ENCODE measurements at places on chromosomes 2 and 18.
A peak's percentile ranks its signal among the peaks of the same experiment; 100 is the strongest.

GRCh38 chr2:209526561-209526960, 102.7 kb downstream of the MAP2 start:
- peak overlapping the region; percentile 53 for H3K4me3 ChIP-seq
- no peaks in the 10 kb centered on the region for H3K27me3 ChIP-seq
- peak; percentile 11 for DNase-seq
- H3K27ac ChIP-seq = peak overlapping the region; percentile 66

DNA sequence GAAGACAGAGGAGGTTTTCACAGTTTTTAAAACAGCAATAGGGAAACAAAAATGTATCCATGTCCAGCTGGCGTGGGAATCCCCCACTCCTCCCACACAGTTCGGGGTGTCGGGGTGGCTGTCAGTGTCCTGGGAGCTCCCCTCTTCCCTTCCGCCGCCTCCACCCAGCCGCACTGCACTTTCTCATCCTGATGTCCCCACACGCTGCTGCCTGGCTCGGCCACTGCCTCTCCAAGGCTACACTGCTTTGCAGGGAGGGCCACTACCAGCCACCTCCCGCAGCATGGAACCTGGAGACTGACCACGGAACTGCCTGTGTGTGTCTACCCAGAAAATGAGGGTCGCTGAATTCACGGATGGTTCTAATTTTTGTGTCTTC, 138.7 kb upstream of the CTDP1 start:
- peaks cover 28% of the 10 kb centered on the region for H3K27me3 ChIP-seq
- no peak for DNase-seq
- no peaks in the 10 kb centered on the region for H3K36me3 ChIP-seq

DNA sequence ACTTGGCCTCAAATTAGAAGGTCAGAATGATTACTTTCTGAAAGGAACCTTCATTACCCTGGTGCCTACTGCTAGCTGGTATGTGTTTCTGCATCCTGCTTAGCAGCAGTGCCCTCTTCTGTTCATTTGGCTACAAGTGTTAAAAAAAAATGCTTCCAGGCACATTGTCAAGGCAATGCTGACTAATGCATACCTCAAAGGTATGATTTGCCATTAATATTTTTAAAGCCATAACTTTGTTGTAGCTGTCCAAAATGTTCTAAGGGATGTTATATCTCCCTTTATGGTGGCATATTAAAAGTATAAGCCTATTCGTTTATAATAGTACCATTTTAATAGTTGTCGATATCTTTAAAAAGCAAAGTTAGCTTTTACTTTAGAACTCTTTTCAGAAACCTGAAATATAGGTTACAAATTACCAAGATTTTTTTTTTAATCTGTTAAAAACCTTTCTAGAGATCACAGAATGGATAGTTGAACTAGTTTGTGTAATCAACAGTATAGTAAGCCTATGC, 52.0 kb upstream of the FAM171B start:
- no peak overlapping the region for H3K4me3 ChIP-seq
- peaks cover 4% of the 10 kb centered on the region for H3K4me1 ChIP-seq
- no peak overlapping the region for H3K27ac ChIP-seq
- peak; percentile 87 for DNase-seq

DNA sequence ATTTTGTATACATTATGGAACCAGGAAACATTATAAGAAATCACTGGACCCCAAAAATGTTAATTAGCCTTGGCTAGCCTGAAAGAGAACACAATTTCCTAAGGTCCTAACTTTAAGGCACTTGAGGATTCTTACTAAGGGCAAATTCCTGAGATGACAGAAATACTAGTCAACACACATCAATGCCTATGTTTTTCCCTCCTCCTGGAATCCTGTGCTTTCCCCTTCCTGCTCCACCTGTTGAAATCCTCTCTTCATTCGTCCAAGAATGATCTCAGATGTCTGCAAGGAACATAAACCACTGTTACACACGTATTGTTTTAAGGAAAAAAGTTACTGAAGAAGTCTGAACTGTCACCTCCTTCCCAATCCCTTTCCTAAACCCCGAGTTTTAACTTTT, 21.2 kb upstream of the DARS1 start:
- DNase-seq = peak; percentile 12
- H3K36me3 ChIP-seq = no peaks in the 10 kb centered on the region
- no peaks in the 10 kb centered on the region for H3K27me3 ChIP-seq
- no peak overlapping the region for H3K4me3 ChIP-seq
- H3K4me1 ChIP-seq = peaks cover 14% of the 10 kb centered on the region

GRCh38 chr2:84257831-84258230, 201.2 kb downstream of the SUCLG1 start:
- H3K4me1 ChIP-seq = no peaks in the 10 kb centered on the region
- H3K27ac ChIP-seq = no peak overlapping the region
- no peaks in the 10 kb centered on the region for H3K36me3 ChIP-seq
- H3K27me3 ChIP-seq = no peaks in the 10 kb centered on the region
- no peak for DNase-seq

- no peaks in the 10 kb centered on the region for H3K27me3 ChIP-seq
- H3K4me3 ChIP-seq = no peak overlapping the region
- H3K36me3 ChIP-seq = no peaks in the 10 kb centered on the region
These were observed 1038.3 kb upstream of the ACVR2A start for GRCh38 chr2:146806364-146807005.

DNA sequence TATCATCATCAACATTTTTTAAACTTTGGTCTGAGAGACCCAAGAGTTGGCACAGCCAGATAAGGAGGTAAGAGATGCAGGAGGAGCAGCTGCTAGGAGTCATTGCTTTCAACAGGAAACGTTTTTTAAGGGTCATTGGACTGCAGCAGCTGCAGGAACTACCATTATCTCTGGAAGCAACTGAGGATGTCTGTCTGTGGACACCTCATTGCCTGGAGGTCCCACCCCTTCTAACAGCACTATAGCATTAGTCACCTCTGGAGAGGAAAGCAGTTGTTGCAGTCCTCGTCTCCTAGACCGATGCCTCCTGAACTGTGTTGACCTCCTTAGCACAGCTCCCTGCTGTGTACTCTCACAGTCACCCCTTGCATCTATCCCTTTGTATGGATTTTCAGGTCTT, 21.5 kb upstream of the FSHR start:
- no peaks in the 10 kb centered on the region for H3K27me3 ChIP-seq
- H3K4me3 ChIP-seq = no peak overlapping the region
- no peak overlapping the region for H3K27ac ChIP-seq
- DNase-seq = no peak

DNA sequence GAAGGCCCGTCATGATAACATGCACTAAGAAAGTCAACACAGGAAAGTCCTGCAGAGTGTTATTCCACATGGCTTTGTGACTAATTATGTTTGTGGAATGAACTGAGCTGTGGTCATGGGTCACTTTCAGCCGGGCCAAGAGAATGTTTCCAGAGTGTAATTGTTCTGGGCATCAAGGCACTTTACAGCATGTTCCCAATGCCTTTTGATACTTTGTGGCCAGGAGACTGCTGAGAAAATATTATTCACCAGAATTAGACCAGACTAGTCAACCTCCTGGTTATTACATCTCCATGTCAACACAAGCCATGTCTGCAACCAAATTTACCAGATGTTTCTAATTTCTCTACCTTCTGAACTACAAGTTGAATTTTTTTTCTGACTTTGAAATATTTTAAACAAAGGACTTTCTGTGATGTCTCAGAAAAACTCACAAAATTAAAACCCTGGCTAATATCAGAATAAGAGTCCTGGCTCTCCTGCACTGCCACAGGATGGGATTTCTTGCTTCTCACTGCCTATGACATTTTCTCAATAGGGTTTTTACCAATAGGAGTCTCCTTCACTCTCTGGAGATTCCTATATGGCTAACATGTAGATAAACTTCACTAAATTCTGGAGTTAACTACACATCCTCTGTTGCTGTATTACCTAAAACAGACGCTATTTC, 90.6 kb upstream of the WDR75 start:
- H3K4me1 ChIP-seq = peaks cover 28% of the 10 kb centered on the region
- peak; percentile 93 for DNase-seq
- H3K27ac ChIP-seq = peak overlapping the region; percentile 64
- H3K4me3 ChIP-seq = no peak overlapping the region
- H3K36me3 ChIP-seq = no peaks in the 10 kb centered on the region

DNA sequence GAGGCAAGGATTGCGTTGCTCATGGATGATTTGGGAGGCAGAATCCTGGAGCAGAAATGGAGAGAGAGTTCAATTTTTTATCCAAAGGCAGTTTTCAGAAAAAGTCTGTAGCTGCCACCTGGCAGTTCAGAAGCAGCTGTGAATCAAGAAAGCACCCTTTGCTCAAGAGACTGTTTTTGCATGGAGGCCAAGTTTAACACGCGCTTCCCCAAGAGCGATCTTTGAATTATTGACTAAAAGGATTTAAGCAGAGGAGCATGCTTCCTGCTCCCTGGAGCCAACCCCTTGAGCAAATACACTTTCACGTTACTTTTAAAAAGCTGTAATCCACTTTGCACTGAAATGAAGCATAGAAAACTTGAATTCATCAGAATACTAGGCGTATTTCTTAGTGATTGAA, 252.4 kb downstream of the RNF144A start:
- no peak overlapping the region for H3K4me3 ChIP-seq
- H3K36me3 ChIP-seq = no peaks in the 10 kb centered on the region
- no peak overlapping the region for H3K27ac ChIP-seq
- no peak for DNase-seq
- peaks cover 4% of the 10 kb centered on the region for H3K4me1 ChIP-seq

- 0 out of 2 replicates have a peak, but pooled peaks cover 13% of the 10 kb centered on the region for H3K36me3 ChIP-seq
- no peak overlapping the region for H3K27ac ChIP-seq
- DNase-seq = peak; percentile 65
- H3K4me3 ChIP-seq = no peak overlapping the region
- H3K27me3 ChIP-seq = no peaks in the 10 kb centered on the region
- H3K4me1 ChIP-seq = peaks cover 16% of the 10 kb centered on the region
These were observed 48.6 kb downstream of the RPIA start for GRCh38 chr2:88739985-88740600.

- no peaks in the 10 kb centered on the region for H3K27me3 ChIP-seq
- peak; percentile 6 for DNase-seq
- H3K27ac ChIP-seq = no peak overlapping the region
- H3K4me3 ChIP-seq = no peak overlapping the region
- no peaks in the 10 kb centered on the region for H3K36me3 ChIP-seq
- no peaks in the 10 kb centered on the region for H3K4me1 ChIP-seq
These were observed 467.3 kb downstream of the CMPK2 start for GRCh38 chr2:6398421-6398820.

DNA sequence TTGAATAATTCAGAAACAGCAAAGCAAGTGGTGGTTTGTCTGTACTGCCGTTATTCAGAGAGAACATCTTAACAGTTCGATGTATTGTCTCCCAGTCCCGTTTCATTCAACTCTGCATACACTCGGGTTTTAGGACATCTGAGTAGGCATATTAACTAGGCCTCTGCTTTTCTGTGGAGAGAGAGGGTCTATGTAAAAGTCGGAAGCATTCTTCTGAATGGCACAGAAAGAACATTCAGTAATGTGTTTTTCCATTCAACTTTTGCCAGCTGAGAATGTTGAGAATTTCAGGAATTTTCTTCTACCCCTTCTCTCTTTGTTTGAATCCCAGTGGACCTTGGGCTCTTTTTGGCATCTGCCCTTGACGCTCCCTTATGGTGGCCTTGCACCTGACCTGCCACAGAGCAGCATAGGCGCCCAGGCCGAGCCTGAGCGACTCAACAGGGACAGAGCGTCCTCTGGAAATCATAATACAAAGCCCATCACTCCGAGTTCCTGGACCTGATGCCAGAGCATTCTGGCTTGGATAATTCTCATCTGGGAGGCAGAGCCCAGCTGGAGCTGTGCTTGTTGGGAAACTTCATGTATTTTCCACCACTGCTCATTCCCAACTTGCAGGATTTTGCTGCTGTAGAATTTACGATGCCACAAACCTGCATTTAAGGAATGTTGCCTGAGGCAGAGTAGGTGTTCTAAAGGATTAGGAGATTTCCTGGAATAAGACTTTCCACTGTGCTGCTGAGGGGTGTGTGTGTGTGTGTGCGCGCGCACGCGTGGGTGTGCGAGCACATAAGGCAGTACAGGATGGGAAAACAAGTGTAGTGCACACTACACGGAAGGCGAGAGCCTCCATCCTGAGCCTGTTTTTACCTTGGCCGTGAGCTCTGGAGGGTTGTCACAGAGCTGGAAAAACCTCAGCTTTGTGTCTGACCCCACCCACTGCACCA, 77.2 kb upstream of the TXNDC2 start:
- H3K36me3 ChIP-seq = no peaks in the 10 kb centered on the region
- H3K27me3 ChIP-seq = no peaks in the 10 kb centered on the region
- DNase-seq = peak; percentile 43
- no peak overlapping the region for H3K27ac ChIP-seq

- H3K36me3 ChIP-seq = no peaks in the 10 kb centered on the region
- H3K27ac ChIP-seq = no peak overlapping the region
- DNase-seq = peak; percentile 85
These were observed 55.4 kb upstream of the GLI2 start for GRCh38 chr2:120680136-120680761.

- H3K4me3 ChIP-seq = no peak overlapping the region
- no peaks in the 10 kb centered on the region for H3K27me3 ChIP-seq
- no peaks in the 10 kb centered on the region for H3K36me3 ChIP-seq
These were observed 1383.2 kb downstream of the LRP1B start for GRCh38 chr2:140747665-140748064.

- H3K27ac ChIP-seq = 0 out of 2 replicates have a peak overlapping the region, but pooled peaks have one; percentile 4
- peak; percentile 40 for DNase-seq
- H3K4me3 ChIP-seq = no peak overlapping the region
- H3K36me3 ChIP-seq = peaks cover 12% of the 10 kb centered on the region
These were observed 2.3 kb downstream of the ZNF513 start for GRCh38 chr2:27378096-27378808.

GRCh38 chr2:126890551-126891450, 7.9 kb upstream of the TEX51 start:
- no peak for DNase-seq
- H3K4me1 ChIP-seq = no peaks in the 10 kb centered on the region
- peaks cover 7% of the 10 kb centered on the region for H3K27me3 ChIP-seq
- no peaks in the 10 kb centered on the region for H3K36me3 ChIP-seq
- H3K27ac ChIP-seq = no peak overlapping the region

DNA sequence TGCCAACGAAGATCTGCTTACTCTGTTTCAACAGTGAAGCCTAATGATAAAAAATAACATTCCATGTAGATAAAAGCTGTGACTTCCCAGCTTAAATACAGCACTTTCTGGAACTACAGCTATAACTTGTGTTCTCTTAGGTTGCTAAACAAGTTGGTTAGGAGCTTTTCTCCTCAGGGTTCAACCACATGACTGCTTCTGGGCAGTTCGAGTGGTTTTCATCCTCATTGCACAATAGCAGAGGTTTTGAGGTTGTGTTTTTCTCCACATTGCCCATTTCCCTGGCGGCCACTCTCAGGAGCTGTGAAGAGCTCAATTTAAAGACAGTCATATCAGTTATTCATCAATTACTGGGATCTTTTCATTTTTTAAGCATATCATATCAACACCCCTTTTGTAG, 102.2 kb upstream of the CYP1B1 start:
- H3K4me3 ChIP-seq = no peak overlapping the region
- H3K27me3 ChIP-seq = no peaks in the 10 kb centered on the region
- peak; percentile 41 for DNase-seq

- H3K27me3 ChIP-seq = no peaks in the 10 kb centered on the region
- H3K27ac ChIP-seq = no peak overlapping the region
- no peaks in the 10 kb centered on the region for H3K4me1 ChIP-seq
- DNase-seq = no peak
- no peaks in the 10 kb centered on the region for H3K36me3 ChIP-seq
These were observed 690.0 kb upstream of the PIK3C3 start for GRCh38 chr18:41265047-41265446.

Data from GM23248 (cell line).